ENCODE measurements at places on chromosomes 16 and 17.
A peak's percentile ranks its signal among the peaks of the same experiment; 100 is the strongest.

DNA sequence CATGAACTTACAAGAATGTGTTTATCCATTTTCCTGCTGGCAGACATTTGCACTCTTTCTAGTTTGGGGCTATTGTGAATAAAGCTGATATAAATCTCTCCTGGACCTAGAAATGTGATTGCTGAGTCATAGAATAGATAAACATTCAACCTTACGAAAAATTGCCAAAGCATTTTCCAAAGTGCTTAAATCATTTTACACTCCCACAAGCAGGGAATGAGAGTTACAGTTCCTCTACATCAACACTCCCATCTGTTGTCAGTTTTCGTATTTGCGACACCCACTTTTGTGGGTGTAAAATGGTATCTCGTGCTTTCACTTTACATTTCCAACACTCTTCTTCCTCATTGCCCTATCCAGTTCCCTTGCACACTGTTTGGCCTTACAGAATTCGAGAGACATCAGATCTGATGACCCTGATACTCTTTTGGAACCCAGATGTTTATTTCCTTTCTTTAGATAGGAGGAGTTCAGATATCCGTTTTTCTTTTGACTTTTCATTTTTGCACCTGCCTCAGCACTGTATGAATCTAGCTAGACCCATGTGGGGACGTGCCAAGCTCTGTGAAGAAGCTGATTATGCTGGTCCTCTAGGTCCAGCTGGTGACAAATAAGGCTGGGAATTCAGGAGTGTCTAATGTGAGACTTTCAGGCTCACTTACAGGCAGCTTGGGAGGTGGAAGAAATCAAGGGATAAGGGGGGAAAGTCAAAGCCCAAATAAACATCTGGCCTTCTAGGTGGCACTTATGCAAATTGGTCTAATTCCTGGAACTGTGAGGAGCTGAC is 14.0 kb downstream of the SOX9 start:
- DNase-seq: peak; percentile 89

DNA sequence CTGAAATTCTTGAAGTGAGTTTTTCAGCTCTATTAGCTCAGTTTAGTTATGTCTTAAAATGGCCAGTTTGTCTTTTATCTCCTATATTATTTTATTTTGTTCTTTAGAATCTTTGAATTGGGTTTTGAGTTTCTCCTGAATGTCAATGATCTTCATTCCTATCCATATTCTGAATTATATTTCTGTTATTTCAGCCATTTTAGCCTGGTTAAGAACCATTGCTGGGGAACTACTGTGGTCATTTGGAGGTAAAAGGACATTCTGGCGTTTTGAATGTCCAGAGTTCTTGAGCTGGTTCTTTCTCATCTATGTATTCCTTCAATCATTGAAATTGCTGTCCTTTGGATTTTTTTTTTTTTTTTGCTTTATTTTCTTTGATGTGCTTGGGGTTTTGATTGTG is 203.9 kb upstream of the HS3ST4 start:
- no peak for DNase-seq

DNA sequence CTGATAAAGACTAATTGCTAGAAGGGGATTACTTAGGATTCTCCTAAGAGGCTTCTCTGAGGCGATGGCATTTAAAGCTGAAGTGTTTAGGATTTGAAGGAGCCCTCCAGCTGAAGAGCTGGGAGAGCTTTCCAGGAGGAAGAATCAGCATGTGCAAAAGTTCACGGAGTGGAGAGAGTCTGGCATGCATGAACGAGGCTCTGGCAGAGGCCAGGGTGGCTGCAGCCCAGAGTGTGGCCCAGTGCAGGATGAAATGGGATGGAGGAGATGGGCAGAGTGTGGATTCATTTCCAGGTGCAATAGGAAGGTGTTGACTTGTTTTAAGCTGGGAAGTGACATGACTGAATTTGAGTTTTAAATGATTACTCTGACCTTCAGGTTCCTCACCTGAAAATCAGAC is 249.0 kb upstream of the CCL2 start:
- no peak for DNase-seq

DNA sequence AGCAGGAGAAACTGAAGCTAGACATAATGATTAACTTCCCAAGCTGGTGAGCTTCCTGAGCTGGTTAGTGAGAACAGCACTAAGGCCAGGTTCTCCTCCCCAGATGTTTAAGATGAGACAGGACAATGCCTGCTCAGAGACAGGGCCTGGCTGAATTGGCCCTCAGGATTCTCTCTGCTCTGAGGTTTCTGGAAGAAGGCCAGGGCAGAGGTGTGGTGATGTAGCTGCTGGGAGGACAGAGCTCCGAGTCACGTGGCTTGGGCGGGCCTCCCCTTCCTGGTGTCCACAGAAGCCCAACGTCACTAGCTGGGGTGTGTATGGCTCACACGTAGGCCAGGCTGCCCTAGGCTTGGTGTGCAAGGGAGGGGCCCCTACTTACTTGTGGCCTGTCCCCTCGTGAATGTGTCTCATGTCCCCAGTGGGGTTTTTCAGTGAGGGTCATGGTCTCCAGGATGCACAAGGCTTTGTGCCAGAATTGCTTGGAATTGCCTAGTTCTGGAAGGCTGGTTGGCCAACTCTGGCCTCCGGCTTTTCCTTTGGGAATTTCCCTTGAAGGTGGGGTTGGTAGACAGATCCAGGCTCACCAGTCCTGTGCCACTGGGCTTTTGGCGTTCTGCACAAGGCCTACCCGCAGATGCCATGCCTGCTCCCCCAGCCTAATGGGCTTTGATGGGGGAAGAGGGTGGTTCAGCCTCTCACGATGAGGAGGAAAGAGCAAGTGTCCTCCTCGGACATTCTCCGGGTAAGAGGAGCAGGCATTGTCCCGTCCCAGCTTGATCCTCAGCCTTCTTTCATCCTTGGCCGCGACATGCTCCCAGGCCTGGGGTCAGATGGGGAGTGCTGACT is 3.4 kb downstream of the NOD2 start:
- DNase-seq: peak; percentile 26

- no peak for DNase-seq
Observed at GRCh38 chr16:11452746-11453389, 107.6 kb downstream of the RMI2 start.

GRCh38 chr16:645852-646678 is 3.1 kb upstream of the WDR90 start:
- no peak for DNase-seq

DNA sequence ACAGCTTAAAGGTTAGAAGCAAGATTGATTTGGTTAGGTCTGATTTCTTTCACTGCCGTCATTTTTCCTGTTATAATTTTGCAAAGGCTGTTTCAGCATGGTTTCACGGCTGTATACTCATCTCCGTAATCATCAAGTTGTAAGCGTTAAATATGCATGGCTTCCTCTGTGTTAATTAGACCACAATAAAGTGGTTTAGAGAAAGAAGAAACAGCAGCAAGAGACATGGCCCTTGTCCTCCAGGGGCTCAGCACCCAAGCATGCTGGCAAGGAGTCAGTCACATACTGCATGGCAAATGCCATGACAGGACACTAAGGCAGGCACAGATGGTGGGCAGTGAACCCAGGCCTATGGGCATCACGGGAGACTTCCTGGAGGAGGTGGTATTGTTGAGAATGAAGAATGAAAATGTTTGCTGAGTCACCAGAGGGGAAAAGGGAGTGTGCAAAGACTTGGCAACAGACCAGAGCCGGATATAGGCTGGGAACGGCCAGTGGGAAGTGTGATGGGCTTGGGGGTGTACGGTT is 61.4 kb upstream of the PLCG2 start:
- DNase-seq: no peak

DNA sequence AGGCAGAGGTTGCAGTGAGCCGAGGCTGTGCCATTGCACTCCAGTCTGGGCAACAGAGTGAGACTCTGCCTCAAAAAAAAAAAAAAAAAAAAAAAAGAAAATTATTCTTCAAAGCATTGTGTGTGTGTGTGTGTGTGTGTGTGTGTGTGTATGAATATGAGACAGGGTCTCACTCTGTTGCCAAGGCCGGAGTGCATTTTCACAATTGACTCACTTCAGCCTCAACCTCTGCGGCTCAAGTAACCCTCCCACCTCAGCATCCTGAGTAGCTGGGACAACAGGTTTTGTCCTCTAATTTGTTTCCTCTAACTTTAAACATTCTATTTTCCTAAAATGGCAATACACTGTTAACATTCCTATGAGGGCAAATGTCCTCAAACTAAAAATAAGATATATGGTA is 7.7 kb downstream of the FBXO47 start:
- DNase-seq: no peak

GRCh38 chr17:7993972-7994589 is 8.3 kb upstream of the GUCY2D start:
- DNase-seq: no peak

- DNase-seq: no peak
Observed at GRCh38 chr17:27268394-27269085, 25.4 kb upstream of the WSB1 start.

DNA sequence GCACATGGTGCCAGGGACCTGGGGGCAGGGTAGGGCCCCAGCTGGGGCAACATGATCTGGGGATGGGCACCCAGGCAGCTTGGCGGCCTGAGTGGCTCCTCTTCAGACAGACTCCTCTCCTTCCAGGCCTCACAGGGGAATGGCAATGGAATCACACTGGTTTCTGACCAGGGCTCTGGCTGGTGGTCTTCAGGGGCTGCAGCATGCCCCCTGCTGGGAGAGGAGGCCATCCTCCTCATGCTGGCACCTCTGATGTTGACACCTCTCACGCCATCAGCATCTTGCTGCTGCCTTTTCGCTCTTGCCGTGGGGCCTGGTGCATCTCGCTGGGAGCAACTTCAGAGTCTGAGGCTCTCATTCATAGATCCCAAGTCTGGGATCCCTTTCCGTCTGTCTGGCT is 11.2 kb upstream of the GFOD2 start:
- no peak for DNase-seq

- peak; percentile 70 for DNase-seq
Observed at GRCh38 chr17:29760279-29761039, 137.7 kb upstream of the CORO6 start.

DNA sequence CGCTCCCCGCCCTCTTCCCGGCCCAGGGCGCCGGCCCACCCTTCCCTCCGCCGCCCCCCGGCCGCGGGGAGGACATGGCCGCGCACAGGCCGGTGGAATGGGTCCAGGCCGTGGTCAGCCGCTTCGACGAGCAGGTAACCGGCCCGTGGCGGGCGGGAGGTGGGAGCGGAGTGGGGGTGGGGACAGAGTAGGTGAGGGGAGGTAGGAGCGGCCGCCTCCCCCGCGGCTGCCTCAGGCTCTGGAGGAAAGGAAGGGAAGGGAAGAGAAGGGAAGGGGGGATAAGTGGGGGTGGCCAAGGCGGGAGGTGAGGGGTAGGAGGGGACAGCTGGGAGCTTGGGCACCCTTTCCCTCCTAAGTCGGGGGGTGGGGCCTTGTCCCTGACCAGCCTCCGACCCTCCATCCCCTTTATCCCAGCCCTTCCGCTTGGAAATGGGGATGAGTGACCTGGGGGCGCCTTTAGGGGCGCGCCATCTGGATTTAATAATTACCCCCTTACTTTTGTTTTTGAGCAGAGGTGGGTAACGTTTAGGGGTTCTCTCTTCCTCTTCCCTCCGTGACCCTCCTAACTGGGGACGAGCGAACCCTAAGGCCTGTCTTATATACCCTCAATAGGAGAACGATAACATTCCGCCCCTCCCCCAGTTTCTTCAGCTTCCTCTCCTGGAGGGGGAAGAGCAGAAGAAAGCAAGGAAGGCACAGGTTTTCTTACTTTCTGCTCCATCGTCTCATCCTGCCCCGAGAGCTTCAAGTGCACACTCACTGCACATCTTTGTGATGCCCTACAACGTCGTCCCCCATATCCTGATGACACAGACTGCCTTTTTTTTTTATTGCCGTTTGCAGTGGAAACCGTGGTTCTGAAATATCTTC is 694 bp downstream of the NF1 start:
- DNase-seq: peak; percentile 48

- no peak for DNase-seq
Observed at GRCh38 chr17:77460514-77461046, 319.8 kb downstream of the SEC14L1 start.

- no peak for DNase-seq
Observed at GRCh38 chr17:6641247-6641863, 495 bp downstream of the TXNDC17 start.

- no peak for DNase-seq
Observed at GRCh38 chr16:15790458-15790857, 66.4 kb downstream of the MYH11 start.

DNA sequence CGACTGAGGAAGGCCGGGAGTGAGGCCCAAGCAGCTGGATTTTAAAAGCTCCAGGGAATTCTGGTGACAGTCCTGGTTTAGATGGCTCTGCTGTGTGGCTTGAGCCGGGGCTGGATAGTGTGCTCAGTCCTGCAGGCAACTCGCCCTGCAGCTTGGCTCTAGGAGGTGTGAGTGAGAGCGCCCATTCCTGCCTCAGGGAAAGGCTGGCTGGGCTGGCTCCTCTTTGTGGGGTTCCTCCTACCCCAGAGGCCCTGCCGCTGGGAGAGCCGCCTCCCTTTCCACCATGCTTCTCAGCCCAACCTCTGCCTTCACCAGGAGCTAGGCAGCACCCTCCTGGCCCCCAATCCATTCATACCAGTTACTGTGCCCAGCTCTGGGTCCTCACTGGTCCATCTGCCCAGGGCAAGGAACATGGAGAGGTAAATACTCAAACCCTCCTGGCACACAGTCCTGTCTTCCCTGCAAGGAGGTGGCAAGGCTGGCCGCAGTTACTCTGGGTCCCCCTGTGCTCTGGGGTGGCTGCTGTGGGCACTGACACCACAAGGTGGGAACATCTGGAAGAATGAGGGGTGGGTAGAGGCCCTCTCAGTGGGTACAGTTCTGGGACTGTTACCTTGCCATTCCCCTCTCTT is 47.1 kb downstream of the VAC14 start:
- no peak for DNase-seq

DNA sequence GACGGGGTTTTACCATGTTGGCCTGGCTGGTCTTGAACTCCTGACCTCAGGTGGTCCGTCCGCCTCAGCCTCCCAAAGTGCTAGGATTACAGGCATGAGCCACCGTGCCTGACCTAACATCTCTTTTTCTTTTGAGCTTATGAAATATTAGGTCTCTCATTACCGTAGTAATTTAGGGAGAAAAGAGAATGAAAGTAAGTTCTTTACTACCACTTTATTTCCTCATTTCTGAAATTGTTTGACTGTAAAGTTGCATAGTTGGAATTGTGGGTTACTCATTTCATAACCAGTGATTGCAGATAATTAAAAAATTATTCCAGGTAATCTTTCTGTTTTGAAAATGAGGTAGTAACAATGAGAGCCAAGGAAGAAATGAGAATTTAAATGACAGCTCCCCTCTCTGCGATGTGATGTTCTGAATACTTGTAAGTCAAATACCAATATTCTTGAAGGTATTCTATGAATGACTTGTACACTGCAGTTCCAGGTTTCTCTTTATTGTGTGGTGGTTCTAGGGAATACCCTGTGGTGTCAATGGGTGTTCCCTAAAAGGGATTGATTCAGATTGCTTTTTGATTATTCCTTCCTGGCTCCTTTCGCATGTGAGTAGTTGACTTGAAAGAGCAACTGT is 28.3 kb downstream of the MAP2K4 start:
- DNase-seq: no peak

DNA sequence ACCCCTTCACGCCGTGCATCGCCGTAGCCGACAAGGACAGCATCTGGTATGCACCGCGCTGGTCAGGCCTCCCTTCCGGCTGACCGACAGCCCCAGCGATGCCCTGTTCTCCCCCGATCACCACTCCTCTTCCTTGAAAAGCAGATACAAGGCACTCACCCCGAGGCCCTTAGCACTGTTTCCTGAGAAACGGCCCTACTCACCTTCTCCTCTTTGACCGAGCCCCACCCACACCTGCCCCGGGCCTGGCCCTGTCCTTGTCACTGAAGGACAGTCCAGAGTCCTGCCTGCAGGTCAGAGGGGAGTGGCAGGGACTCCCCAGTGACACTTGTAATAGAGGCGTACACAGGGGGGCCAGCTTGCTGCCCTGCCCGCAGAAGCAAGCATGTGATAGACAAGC is 45.9 kb upstream of the CHMP6 start:
- no peak for DNase-seq

Measured in astrocyte (in vitro differentiated cells and primary cell).